CD4-positive, alpha-beta T cell treated with Interleukin-6 at 100 ng/mL for 8 hours (primary cell): ENCODE measurements at places on chromosomes 6 and 20.

DNA sequence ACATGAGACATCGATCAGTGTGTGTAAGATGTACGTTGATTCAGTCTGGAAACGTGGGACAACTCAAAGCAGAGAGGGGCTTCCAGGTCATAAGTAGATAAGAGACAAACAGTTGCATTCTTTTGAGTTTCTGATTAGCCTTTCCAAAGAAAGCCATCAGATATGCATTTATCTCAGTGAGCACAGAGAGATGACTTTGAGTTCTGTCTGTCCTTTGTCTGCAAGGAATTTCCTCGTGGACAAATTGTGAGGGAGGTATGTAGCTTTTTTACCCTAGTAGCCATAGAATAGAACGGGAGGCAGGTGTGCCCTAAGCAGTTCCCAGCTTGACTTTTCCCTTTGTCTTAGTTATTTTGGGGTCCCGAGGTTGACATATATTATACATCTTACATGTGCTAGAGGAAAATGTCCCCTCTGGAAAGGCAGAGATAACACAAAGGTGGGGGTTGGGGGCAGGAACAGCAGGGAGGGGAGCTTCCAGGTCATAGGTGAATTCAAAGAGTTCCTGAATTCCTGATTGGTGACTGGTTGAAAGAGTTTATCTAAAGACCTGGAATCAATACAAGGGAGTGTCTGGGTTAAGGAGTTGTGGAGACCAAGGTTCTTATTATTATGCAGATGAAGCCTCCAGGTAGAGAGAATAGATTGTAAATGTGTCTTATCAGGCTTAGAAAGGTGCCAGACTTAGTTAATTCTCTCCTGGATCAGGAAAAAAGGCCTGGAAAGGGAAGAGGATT lies 237.0 kb downstream of the NFATC2 start:
- DNase-seq: no peak

- DNase-seq: no peak
These were observed 104.0 kb downstream of the COL12A1 start for GRCh38 chr6:75101896-75102295.

DNA sequence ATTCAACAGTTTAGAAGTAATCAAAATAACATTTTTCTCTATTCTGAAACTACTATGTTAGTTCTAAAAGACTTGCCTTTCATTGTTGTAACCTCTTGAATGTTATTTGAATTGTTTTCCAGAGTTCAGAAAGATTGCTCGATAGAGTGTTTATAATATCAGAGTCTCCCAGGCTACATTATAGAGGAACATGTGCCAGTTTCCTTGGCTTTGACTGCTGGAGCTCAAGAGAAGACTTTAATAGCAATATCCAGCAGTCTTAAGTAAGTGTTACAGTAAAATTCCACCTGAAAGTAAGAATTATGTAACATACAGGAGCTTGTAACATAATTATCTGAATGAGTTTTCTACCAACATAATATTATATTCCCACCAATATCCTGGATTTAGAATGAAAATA lies 991.8 kb upstream of the ADGRB3 start:
- no peak for DNase-seq

DNA sequence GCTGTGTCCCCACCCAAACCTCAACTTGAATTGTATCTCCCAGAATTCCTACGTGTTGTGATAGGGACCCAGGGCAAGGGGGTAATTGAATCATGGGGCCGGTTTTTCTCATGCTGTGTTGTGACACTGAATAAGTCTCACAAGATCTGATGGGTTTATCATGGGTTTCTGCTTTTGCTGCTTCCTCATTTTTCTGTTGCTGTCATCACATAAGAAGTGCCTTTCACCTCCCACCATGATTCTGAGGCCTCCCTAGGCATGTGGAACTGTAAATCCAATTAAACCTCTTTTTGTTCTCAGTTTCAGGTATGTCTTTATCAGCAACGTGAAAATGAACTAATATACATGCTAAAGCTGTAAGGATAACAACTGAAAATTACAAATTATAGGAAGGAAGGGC lies 88.3 kb downstream of the CDYL start:
- DNase-seq: no peak

- no peak for DNase-seq
These were observed 102.2 kb downstream of the SLC24A3 start for GRCh38 chr20:19314621-19315020.

DNA sequence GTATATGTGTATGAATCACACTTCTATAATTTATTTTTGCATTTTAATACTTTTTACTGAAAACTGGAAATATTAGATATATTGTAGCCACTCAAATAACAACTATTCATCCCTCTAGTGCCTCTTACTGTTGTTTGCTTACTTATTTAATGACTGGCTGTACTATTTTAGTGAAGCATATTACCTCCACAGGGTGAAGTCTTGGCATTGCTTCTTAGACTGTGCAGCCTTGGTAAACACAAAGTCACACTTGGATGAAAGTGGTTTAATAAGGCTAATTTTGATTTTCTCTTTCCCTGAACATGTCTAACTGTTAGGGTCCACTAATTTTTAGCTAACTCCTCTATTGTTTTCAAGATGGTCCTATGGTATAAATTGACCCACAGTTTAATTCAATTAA lies 1043.2 kb upstream of the ADGRB3 start:
- no peak for DNase-seq

DNA sequence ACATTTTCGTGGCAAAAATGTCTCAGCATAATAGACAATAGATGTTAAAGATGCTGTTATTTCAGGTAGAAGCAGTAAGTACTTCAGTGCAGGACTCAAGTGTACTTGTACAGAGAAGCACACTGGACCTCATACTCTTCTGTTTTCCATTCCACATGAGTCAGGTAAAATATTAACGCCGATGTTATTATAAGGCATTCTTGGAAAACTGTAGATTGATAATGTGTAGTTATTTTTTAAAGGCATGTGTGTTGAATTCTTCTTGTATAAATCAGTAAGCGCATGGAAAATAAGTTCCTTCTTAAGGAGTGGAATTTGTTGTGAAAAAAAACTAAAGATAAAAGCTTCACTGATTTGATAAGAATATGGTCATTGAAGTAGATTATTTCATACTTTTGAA lies 45.8 kb downstream of the DOP1A start:
- no peak for DNase-seq

DNA sequence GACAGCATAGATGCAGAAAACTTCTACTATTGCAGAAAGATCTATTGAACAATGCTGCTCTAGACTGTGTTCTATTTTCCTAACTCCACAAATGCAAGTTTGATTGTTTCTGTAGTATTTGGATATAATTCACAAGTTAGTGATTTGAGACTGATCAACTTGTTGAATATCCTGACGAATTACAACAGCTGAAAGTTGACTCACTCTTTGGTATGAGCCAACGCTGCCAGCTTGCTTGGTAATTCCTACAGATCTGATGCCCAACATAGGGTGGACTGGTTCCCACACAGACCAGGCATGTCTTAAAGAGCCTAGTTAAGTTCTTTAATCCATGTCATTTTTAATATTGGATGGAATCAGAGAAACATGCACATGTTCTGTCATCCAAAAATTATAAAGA lies 231.0 kb upstream of the RAB32 start:
- DNase-seq: no peak

DNA sequence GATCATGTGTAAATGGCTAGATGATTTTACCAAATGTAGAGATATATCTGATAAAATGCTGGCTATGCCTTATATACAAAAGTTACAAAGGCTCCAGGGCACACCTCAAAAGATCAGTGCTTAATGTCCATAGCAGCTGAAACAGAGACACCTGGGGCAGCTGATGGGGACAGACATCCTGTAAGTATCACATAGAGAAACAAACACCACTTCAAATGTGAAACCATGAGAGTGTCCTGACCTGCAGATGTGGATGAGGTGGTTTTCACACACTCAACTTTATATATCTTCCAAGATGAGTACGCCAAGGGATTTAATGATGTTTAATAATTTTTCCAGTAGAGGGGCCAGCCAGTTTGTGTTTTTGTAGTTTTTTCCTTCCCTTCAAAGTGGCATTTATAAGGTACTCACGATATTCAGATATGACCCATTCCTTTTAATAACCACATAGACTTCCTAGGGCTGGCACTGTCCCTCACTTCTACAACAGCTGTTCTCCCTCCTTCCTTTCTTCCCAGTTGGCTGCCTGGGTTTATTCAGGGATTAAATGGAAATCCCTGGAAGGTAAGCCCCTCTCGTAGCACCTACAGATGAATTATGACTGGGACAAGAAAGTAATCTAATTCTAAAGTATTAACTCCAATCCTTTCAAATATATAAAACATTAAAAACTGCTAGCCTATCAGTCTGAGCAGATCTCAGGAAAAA lies 50.3 kb upstream of the MCM9 start:
- no peak for DNase-seq

DNA sequence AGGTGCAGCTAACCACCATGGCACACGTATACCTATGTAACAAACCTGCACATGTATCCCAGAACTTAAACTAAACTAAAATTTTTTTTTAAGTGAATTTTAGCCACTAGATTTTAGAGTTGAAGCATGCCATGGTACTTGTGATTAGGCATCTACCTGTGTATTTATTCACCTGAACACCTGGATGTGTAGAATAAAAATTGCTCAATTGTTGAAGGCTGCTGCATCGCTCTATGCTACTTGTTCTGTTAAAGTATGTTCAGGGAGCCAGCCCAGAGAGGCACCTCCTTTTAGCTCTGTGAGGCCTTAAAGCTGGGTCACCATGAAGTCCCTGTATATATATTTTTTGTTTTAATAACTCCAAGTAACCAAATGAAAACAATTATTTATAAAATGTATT lies 28.3 kb downstream of the SLC22A3 start:
- DNase-seq: no peak

- DNase-seq: no peak
These were observed 69.0 kb upstream of the MLN start for GRCh38 chr6:33872761-33873160.

DNA sequence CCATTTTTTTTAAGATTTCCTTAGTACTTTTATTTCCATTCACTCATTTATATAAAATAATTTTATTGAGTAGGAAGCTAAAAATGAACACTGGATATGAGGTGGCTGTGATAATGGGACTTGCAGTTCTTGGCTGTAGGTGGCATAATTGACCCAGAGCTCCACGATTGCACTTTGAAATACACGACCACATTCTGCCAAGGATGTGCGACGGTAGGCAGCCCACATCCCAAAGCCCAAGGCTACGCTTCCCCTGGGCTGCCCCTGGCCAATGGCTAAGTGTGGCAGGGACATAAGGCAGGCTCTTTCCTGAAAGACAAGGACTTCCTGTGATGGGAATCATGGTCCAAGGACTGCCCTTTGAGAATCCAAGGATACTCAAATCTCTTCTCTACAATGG lies 43.7 kb upstream of the ADTRP start:
- DNase-seq: no peak

GRCh38 chr6:49898904-49899566 lies 32.7 kb upstream of the CRISP1 start:
- DNase-seq: no peak

DNA sequence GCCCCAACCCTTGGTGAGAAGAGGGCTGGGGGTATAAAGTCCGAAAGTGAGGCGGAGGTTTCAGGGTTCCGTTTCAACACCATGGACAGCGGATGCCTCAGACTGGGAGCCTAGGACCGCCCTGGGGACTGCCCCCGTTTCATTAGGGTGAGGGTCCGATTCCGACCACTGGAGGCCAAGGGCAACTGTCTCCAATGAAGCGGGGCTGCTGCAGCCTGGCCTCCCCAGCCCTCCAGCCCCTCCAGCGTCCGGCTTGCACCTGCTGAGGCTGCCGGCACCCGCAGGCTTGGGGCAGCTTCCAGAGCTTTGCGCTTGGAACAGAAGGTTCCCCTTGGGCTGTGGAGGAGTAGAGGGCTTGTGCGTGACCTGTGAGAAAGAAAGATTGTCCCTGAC lies 39.9 kb downstream of the YTHDF1 start:
- DNase-seq: no peak

- no peak for DNase-seq
These were observed 5.2 kb downstream of the EBF4 start for GRCh38 chr20:2697768-2698167.

DNA sequence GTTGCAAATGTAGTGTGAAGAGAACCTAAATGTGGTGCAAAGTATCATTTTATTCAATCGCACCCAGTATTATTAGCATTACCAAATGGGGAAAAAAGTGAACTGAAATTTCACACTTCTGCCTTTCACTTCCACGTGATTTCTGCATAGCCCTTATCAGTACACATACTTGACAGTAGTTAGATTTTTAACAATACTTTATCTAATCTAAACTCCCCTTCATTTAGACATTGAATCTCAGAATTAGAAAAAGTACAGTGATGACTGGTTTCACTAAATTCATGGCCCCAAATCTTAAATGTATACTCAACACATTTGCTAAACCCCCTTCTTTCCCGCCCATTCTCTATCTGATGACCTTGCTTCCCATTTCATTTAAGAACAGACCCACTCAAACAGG lies 14.3 kb downstream of the STX7 start:
- DNase-seq: no peak

DNA sequence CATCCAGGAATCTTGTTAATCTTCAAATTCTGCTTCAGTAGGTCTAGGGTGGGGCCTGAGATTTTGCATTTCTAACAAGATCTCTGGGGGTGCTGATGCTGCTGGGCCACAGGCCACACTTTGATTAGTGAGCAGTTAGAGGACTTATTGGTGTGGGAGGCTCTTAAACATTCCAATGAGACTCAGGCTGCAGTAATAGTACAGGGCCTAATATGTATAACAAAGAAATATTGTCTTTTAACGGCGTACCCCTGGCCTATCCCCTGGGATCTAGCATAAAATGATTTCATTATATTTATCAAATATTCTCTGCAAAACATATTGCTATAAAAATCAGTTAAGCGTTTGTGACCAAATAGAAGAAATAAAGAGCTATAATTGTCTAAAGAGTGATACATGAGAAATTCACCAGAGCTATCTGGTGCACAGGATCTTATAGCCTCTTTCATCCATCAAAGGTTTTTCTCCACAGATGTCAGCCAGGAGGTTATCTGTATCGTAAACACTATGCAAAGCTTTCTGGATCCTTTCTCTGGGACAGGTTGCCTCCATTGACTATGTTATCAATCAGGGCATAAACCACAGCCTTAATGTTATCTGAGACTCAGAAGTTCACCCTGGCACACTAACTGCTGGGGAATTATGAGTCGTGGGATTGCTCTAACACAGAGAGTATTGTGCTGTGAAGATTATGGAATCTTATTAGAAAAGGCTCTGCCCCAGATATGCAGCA lies 488.5 kb upstream of the MAP3K7 start:
- DNase-seq: no peak

DNA sequence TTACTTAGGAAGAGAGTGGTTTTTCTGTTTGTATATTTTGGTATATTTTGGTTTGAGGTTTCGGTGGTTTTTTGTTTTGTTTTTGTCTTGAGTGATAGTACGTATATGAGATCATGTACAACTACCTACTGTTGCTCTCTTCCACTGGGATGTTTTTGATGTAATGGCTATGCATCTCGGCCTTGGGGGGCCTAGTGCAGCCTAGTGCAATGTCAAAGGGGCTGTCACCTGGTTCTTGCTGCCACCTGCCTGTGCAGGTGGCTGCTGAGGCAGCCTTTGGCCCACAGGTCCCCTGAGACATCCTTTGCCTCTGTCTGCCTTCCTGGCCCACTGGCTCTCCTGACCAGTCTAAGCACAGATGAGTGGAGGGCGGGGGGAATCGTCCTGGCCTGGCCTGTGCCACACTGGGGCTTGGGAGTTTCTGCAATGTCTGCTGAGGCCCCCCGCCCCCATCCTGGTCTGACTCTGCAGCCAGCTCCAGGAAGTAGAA lies 546.6 kb downstream of the CD83 start:
- peak; percentile 9 for DNase-seq
